ENCODE measurements at places on chromosomes 16 and 17.

GRCh38 chr17:47279062-47279801 is 25.6 kb downstream of the ITGB3 start:
- DNase-seq: no peak

- DNase-seq: no peak
These were observed 12.1 kb downstream of the ATP2C2 start for GRCh38 chr16:84380405-84380804.

DNA sequence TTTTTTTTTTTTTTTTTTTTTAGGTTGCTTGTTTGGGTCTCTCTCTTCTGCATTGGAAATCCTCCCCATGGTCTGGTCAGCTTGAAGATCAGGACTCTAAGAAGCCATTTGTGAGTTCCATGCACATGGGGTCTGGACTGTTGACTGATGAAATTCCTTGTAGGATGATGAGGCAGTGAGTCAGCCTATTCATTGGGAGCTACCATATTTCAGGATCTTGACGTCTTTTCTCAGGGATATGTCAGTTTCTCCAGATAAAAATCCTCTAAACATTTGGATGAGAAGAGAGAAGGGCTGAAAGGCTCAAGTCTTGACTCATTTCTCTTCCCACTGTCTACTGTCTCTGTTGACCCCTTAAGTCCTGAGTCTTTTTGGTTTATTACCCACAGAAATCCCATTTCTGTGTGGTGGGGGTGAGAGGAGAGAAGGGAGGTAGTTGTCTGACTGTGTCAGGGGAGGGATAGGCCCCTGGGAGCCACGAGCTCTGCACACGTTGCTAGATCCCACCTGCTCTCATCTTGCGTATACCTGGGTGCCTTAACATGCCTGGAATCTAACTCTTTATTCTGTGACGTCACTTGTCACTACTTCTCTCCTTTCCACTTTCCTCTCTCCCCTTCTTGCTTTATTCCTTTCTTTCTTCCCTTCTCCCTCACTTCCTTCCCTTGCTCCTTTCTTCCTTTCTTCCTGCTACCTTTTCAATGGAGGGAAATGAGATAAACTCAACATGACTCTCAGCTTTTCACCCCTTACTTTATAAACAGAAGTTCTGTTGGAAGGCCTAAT is 333.1 kb upstream of the XYLT1 start:
- DNase-seq: no peak

DNA sequence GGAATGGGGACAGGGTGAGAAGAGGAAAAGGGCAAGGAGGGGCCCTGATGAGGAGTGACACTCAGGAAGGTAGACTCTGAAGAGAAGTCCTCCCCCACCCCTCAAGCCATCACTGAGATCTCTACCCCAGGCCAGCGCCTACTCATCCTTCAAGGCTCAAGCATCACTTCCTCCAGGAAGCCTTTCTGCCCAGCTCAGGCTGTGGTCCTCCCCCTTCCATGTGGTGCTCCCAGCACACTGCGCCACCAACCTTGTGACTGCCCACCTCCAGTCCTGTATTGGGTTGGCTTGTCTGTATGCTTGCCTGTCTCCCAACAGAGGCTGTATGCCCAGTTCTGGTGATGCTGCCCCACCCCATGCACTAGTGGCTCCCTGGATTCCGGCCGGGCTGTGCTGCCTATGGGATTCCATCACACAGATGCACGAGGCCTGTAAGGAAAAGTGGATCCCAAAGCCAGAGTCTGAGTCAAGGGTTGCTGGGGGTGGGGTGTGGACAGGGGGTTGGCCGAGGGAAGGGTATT is 19.8 kb upstream of the ZFP90 start:
- DNase-seq: no peak

DNA sequence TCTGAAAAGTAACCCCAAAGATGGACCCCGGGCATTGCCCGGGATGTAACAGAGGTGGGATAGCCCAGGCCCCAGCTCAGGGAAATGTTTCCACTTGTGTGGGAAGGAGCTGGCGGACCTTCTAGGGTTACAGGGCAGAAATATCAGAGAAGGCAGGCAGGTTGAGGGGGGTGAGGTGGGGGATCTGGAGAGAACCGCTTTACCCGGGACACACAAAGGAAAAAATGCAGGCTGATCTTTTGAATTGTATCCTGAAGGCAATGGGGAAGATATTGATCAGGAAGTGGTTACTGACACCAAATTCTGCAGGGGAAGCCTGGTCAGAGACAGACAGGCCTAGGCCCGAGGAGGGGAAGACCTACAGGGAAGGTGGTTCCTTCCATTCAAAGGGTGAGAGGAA is 3.5 kb downstream of the SLC47A1 start:
- no peak for DNase-seq

- DNase-seq: no peak
These were observed 53.1 kb downstream of the FOXL1 start for GRCh38 chr16:86631444-86631843.

- no peak for DNase-seq
These were observed 182.2 kb upstream of the CPHXL start for GRCh38 chr16:75908331-75909117.

DNA sequence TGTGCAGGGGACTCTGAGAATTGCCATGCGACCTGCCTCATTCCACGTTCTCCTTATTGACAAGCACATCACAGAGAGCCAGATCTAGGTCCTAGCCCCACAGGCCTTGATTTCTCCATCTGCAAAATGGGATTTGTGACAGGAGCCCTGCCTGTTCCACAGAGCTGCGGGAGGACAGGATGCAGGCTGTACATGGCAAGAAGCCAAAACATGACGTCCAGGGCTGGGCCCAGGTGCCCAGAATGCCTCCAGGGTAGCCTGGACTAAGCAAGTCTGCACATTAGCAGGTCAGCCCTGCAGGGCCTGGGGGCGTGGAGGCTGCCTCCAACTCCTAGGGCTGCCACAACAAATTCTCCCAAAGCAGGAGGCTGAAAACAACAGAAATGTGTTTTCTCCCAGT is 235.7 kb upstream of the SDK2 start:
- no peak for DNase-seq

GRCh38 chr17:81925860-81926450 is 1.6 kb downstream of the MAFG start:
- no peak for DNase-seq

- DNase-seq: no peak
These were observed 22.9 kb downstream of the CRAMP1 start for GRCh38 chr16:1635070-1635469.

- no peak for DNase-seq
These were observed 107.6 kb upstream of the MED13 start for GRCh38 chr17:62172492-62173291.

GRCh38 chr17:4407216-4407615 is 26.5 kb upstream of the SPNS3 start:
- DNase-seq: no peak

GRCh38 chr17:36509272-36509985 is 22.9 kb downstream of the ZNHIT3 start:
- DNase-seq: no peak

DNA sequence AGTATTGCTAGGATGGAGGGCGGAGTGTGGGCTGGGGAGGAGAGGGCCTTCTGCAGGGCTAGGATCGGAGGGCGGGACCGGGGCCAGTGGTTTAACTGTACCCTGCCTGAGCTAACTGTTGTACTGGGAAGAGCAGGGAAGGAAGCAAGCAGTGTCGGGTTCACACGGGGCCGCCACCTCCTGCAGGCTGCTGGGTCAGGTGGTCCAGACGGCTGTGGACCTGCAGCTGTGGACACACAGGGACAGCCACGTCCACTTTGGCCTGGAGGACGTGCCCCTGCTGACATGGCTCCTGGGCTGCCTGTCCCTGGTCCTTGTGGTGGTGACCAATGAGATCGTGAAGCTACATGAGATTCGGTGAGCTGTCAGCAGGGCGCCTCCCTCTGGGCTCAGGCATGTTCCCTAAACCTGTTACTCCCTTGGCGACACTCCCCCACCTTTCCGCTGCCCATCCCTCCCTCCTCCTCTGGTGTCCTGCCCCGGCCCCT is 16.6 kb downstream of the CASKIN2 start:
- no peak for DNase-seq

DNA sequence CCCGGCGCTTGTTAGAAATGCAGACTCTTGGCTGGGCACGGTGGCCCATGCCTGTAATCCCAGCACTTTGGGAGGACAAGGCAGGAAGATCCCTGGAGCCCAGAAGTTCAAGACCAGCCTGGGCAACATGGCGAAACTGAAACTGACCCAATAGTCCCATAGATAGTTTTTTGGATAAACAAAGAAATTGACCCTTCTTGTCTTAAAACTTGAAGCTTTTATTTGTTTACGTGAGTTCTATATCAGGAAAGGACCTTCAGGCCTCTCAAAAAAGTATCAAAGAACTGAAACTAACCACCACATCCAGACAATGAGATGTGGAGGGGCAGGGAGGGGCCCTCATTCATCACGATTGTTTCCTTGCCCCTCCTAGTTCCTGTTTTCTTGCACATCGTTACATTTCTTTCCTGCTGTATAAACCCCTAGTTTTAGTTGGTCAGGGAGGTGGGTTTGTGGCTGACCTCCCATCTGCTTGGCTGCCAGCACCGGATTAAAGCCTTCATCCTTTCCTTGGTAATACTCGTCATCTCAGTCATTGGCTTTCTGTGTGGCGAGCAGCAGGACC is 29.9 kb upstream of the PRM1 start:
- DNase-seq: no peak

- no peak for DNase-seq
These were observed 101.8 kb upstream of the TNRC6C start for GRCh38 chr17:77856551-77857305.

DNA sequence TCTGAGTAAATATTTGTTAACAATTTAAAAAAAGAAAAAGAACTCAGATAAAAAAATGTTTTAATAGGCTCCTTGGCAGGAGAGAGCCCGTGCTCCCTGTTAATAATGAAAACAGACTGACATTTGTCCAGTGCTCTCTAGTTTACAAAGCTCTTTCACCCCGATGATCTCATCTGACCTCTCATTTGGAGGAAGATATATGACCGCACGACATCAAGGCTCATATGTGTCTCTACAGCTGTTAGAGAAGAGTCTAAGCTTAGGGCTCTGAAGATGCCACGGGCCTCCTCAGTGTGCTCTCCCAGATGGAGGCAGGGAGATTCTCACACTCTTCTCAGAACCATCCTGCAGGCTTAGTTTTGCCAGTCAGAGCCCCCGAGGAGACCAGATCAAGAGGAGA is 280.8 kb upstream of the IRX5 start:
- DNase-seq: no peak

DNA sequence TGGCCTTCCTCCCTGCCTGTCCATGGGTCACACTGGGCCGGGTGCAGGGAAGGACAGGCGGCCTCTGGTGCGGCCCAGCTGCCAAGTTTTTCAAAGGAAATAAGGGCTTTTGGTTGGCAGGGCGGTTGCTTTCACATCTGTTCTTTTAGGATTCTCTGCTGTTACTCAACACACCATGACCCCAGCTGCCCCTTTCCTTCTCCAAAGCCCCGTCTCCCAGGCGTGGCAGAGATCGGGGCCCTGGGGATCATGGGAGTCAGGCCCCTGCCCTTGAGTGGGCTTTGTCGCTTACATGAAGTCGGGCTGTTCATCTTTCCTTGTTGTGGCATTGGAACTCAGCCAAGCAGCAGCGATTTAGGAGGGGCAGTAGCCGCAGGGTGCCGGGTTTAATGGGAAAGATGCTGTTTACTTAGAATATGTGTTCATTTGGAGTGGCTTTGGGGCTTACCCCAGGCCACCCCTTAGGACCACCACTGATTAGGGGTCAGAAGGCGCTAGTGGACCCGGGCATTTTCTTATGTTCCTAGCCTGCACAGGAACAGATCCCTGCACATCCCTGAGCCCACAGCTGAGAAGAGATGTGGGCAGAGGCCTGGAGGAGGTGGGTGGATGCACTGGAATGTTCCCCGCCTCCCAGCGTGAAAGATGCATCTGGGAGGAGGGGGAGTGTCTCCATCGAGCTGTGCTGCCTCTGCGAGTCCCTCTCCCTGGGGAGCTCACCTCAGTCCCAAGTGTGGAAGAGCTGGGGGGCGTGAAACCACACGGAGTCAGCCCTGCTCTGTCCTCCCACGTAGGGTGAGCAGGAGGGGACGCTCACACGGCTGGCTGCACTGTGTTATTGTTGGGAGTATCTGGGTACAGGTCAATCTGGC is 6.8 kb upstream of the ADCY7 start:
- no peak for DNase-seq

DNA sequence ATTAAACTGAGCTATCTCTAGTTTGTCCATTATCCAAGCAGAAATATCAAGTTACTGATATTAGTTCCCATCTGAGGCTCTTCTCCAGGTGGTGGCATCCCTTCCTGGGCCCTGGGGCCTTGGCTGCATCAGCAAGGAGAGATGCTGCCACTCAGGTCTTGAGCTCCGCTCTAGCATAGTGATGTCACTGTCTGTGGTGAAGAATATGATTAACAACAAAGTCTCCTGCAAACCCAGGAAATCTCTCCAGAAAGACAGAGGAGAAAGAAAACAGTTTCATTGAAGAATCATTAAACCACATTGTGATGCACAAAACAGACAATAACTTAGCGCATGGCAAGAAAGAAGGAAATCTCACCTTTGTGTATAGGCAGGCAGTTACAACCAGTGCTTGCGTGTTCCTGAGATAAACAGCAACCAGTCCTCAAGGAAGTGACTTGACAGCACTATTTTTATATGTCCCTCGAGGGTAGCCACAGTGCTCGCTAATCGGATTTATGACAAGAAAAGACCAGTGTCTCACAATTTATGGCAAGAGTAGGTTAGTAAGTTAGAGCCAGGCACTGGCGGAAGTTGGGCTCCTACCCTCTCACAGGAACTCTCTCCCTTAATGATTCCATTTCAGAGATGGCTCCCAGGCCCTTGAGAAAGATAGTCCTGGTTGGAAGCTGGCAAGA is 151.1 kb downstream of the AHSP start:
- no peak for DNase-seq

DNA sequence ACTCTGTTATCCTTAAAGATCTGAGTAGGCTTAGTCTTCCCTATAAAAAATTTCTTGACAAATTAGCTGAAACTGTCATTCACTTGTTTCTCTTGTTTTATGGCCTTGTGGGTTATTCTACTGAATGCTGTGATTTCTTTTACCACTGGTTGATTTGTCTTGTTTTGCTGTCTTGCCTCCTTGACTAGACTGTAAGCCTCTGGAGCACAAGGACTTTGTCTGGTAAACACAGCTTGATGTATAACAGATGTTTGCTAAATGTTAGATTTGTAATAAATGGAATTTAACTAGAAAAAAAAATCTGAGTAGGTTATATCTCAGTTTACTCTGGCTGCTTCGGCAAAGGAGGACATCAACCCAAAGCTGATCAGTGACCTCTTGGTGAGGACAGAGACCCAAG is 21.6 kb downstream of the VAC14 start:
- DNase-seq: no peak
